NCI-H510A treated with DMSO at 0.1 percent for 48 hours (cell line): ENCODE measurements at places on chromosomes 5 and 9.

DNA sequence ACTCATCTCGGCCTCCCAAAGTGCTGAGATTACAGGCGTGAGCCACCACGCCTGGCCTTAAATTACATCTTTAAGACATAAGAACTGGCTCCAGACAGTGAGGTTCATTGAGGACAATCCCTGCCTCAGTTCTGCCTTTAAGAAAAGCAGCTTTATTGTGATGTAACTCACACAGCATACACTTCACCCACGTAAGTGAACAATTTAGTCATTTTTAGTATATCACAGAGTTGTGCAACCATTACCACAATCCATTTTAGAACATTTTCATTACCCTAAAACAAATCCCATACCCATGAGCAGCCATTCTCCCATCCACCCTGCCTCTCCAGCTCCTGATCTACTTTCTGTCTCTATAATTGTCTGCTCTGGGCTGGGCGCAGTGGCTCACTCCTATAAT lies 24.0 kb upstream of the LTC4S start:
- no peak for DNase-seq

DNA sequence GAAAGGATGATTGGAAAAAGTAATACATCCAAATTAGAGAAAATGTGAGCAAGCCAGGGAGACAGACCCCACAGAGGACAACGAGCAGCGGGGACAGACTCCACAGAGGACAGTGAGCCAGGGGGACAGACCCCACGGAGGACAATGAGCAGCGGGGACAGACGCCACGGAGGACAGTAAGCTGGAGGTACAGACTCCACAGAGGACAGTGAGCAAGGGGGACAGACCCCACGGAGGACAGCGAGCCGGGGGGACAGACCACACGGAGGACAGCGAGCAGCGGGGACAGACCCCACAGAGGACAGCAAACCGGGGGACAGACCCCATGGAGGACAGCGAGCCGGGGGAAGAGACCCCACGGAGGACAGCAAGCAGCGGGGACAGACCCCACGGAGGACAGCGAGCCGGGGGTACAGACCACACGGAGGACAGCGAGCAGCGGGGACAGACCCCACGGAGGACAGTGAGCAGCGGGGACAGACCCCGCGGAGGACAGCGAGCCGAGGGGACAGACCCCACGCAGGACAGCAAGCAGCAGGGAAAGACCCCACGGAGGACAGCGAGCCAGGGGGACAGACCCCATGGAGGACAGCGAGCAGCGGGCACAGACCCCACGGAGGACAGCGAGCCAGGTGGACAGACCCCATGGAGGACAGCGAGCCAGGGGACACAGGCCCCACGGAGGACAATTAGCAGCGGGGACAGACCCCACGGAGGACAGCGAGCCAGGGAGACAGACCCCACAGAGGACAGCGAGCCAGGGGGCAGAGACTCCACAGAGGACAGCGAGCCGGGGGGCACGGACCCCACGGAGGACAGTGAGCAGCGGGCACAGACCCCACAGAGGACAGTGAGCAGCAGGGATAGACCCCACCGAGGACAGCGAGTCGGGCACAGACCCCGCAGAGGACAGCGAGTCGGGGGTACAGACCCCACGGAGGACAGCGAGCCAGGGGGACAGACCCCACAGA lies 1.9 kb upstream of the ZDHHC11 start:
- no peak for DNase-seq

DNA sequence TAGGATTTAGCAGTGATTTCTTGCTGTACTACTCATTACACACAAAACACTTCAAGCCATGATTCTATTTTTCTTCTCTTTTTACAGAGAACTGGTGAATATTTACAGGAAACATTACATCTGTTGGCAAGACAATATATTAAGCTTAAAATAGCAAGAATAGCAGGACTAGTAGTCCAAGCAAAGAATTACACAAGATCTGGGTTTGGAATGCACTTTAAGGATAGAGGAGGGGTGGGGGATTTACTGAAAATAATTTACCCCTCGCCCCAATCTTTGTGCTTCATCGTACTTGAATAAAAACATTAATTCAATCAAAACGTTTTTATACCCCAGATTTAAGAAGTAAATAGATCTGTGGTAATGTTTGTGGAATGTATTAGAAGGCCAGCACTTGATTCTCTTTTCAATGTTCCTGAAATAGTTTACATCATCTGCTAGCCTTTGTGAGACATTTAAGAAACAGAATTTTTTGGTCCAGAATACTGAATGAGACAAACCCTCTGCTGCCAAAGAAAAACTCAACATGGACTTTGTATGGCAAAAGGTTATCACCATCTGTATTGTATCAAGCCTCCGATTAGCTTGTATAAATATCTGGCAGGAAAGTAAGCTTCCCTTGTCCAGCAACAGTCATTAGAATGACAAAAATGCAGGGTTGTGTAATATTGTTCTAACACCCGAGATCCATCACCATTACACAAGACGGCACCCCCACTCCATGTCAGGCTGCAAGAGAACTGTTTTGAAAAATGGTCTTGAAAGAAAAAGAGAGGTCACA lies 23.8 kb downstream of the SVEP1 start:
- no peak for DNase-seq

DNA sequence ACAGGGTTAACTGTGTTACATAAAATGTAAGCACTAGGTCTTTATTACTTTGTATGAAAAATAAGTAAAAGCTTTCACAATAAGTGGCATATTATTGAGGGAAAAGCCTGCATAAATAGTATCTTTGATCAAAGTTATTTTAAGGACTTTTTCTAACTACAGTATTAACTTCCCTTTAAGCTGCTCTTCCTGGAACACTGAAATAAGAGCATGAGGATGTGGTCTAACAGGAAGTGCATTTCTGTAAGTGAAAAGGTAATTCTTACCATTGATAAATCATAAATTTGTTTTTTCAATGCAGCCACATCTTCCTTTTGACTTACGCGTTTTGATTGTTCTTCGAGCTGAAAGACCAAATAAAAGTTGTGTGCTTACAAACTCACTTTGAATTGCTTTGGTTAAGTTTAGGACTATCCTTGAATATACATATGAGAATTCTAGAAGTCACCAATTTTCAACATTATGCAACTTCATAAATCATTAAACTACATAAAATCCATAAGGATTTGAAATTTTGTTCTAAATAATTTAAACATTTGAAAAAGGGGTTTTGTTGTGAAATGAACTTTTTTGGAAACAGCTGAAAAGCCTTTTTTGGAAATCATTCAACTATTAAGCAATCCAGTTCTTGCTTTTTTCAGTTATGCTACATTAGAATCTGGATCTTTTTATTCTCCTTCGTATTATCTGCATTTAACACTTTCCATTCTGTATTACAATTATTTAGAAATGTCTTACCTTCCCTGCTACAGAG lies 50.6 kb downstream of the RASEF start:
- DNase-seq, result no peak

GRCh38 chr9:132404228-132404881 lies 2.3 kb downstream of the TTF1 start:
- no peak for DNase-seq

DNA sequence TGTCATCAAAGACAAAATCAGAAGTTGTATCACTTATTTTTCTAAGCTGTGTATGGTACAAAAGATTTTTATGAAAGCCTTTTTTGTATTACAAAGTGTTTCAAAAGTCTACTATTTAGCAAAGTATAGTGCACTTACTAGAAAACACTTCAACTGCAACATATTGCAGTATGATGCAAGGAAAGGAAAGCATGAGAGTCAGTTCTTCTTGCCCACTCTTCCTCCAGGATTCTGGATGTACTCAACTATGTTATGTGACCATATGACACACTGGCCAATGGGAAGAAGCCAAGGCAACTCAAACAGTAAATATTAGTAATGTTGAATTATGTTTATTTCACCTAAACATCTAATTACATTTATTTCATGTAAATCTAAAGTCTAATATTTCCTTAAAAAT lies 49.5 kb upstream of the TYRP1 start:
- DNase-seq, result no peak

DNA sequence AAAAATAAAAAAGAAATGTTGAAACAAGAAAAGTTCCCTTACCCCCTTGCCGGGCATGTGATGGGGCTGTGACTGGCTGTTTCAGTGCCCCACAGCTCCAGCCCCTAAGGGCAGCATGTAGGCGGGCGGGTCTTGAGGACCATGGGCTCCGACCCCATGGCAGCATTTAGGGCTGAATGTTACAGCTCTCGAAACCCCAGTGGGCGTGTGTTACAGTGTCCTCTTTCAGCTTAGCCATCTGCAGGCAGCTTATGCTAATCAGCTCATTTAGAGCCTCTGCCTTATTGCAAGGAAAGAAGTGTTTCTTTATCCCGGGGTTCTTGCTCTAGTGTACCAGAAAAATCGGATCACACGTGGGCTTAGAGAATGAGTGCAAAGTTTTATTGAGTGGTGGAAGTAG lies 497.4 kb upstream of the CYLC2 start:
- no peak for DNase-seq

GRCh38 chr5:21818370-21818720 lies 1034.8 kb downstream of the CDH12 start:
- DNase-seq, result no peak

GRCh38 chr5:116616876-116617275 lies 42.3 kb upstream of the SEMA6A start:
- DNase-seq, result no peak

DNA sequence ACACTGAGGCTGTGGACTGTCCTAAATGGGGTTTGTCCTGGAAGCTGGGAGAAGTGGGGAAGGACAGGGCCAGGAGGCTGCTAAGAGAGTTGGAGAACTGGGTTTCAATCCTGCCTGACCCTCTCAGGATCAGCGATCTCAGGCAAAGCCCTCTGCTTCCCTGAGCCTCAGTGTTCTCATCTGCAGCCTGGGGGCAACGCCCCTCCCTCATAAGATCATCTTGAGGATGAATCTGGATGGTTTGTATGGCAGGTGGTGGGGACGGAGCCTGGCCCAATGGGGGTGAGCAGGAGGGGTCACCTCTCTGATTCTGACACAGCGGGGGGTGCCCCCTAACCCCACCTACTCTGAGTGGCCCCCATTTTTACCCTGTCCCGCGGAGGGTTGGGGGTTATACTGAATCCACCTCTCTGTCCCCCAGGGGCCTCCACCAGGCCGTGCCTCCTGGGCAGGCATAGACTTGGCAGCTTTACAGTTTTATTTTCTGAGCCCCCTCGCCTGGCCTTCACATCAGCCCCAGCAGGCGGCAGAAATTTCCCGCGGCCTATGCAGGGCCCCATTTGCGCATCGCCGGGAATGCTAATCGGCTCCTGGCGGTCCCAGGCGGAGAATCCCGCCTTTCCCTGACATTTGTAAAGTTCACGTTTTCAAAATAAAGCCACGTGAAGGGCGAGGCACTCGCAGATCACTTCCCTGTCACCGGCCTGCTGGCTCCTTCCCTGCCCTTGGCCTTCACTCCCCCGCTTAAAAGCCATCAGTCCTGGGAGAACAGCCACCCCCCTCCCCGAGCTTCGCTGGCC lies 17.8 kb upstream of the LAMC3 start:
- DNase-seq, result no peak

- no peak for DNase-seq
Measured at GRCh38 chr9:119278171-119278570, 91.1 kb downstream of the BRINP1 start.

GRCh38 chr5:91007780-91008402 lies 375.2 kb downstream of the ARRDC3 start:
- DNase-seq, result no peak

- no peak for DNase-seq
Measured at GRCh38 chr5:31678180-31678579, 39.2 kb downstream of the PDZD2 start.

- no peak for DNase-seq
Measured at GRCh38 chr9:136082496-136083361, 12.4 kb downstream of the NACC2 start.

GRCh38 chr5:120122703-120123102 lies 341.4 kb upstream of the PRR16 start:
- DNase-seq, result no peak

DNA sequence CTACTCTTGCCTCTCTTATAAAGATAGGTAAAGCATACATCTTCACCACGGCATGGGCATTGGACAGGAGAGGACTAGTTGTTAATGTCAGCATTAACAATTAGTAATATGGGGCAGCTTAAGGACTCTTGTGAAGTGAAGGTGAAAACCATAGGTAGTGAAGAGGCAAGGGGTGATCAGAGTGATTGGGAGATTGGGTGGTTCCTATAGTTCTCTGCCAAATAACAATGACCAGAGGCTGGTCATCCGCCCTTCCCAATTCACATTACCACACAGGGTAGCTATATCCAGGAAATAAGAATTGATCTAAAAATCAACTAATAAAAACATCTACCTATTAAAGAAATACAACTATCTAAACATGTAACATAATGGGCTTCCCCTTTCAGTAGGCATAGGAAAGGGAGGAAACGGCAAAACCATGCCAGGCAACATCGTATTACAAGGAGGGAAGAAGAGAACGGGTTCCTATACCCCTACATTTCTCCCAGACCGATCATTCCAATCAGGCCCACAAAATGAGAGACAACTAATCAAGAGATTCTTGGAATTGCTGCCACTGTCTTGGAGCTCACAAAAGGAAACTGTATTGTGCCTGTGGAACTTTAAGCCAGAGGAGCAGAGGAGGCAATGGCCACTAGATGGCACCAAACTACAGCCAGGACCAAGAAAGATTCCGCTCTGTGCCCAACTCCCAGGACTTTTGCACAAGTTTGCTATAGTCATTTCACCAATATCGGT lies 121.6 kb downstream of the FBXL17 start:
- DNase-seq, result peak; percentile 59

GRCh38 chr9:85730916-85731630 lies 10.7 kb downstream of the AGTPBP1 start:
- DNase-seq, result no peak

GRCh38 chr9:125428902-125429467 lies 167.4 kb downstream of the GAPVD1 start:
- DNase-seq, result no peak

DNA sequence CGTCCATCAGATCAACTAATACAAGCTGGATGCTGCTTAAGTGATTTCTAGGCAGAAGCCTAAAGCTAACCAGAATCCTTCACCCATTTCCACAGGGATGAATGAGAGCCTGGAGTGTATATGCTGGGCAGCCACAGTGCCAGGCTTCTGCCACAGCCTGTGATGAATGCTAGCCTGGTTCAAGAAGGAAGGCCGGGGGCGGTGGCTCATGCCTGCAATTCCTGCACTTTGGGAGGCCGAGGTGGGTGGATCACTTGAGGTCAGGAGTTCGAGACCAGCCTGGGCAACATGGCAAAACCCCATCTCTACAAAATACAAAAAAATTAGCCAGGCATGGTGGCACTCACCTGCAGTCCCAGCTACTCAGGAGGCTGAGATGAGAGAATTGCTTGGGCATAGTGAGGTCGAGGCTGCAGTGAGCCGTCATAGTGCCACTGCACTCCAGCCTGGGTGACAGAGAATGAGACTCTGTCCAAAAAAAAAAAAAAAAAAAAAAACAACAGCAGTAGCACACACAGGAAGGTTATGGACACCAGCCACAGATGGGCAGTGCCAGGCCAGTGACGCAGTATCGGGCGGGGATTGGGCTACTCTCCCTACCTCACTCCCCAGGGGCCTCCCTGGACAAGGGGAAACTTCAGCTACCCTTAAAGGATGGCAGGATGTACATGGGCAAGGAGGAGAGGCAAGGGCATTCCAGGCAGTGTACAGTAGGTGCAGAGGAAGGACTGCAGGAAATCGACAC lies 23.1 kb upstream of the HMCN2 start:
- no peak for DNase-seq

- DNase-seq, result no peak
Measured at GRCh38 chr5:138440159-138441073, 1.6 kb downstream of the REEP2 start.
